ENCODE measurements at places on chromosomes 4 and X.

DNA sequence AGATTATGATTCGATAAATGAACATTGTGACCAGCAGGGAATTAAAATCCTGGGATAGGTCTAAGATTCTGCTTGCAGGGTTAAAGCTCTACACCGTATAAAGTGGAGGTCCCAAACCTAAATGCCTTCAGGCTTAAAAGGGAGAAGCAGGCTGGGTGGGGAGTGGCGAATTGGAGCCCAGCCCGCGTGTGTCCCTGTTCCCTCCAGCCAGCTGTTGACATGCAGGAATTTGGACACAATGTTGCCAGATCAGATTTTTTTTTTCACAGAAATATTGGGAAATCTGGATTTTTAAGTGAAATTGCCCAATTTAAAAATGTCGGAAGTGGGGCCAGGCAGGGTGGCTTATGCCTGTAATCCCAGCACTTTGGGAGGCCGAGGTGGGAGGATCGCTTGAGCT is 60.5 kb downstream of the ELF4 start:
- no peak for DNase-seq

GRCh38 chr4:704971-705277 is 708 bp upstream of the PCGF3 start:
- DNase-seq, result no peak

DNA sequence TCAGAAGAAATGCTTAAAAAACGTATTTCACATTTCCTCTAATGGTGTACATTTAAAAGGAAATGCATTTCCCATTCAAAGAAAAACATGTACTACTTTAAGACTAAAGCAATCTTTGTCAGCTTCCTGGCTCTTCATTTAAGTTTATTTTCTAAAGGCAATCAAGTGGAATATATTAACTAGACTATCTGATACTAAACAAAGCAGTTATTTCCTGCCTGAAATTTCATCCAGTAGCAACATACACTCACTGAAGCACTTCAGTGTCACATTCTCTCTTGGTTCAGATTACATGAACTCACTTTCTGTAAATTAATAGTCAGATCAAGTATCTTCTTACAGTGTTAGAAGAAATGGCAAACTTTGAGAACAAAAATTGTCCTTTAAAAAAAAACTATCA is 42.5 kb downstream of the LRBA start:
- no peak for DNase-seq

GRCh38 chr4:147840838-147841738 is 109.2 kb downstream of the ARHGAP10 start:
- no peak for DNase-seq

DNA sequence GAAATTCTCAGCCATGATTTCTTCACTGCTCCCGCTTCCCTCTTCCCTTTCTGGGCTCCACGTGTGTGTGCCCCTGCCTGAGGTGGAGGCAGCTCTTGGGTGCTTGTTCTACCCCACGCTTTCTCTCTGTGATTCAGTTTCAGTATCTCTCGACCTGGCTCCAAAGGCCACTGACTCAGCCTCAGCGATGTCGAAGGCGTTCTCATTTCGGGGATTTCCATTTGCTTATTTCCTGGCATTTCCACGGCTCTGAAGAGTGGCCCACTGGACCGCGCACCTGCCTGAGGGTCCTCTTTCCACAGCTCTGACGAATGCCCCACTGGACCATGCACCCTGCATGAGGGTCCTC is 52.4 kb downstream of the GAK start:
- DNase-seq, result peak; percentile 56

GRCh38 chr4:56723201-56723605 is 42.1 kb upstream of the HOPX start:
- no peak for DNase-seq

DNA sequence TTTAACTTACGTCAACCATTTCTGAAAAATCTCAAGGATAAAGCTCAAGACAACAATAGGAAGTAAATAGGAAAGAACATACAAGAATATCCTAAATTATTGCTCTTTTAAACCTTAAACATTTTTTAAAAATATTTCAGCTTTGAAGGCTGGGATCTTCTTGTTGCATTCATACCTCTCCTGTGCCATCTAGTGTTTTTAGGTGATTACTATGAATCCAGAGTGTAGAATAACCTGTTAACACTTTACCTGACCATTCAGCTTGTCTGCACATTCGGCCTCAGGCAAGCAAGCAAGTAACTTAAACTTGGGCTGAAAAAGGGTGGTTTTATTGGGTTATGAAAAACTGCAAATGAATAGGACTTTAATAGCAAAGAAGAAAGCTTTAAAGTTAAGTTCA is 507.8 kb upstream of the INTU start:
- DNase-seq, result no peak

GRCh38 chr4:67167849-67168248 is 377.5 kb downstream of the CENPC start:
- DNase-seq, result no peak

- DNase-seq, result no peak
These were observed 16.1 kb upstream of the KLHL2 start for GRCh38 chr4:165191348-165191656.

GRCh38 chr4:105059337-105059736 is 87.3 kb upstream of the TET2 start:
- DNase-seq, result peak; percentile 21

DNA sequence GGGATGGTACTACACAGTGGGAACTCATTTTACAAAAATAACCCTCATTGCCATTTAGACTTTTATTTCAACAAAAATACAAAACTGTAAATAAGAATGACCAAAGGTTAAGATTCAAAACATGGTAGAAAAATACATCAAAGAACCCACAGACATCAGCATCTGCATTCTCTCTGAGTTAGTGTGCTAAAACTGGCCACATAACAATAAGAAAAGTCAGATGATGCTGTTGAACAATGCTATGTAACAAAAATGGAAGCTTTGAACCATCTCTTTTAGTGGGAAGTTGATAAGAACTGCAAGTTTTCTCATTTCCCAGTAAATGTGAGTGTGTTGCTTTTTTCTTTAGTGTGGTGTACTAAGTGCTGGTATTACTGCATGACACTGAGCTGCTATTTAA is 888.4 kb upstream of the EPHA5 start:
- no peak for DNase-seq

GRCh38 chr4:1910643-1911042 is 39.5 kb downstream of the NSD2 start:
- DNase-seq, result peak; percentile 25

GRCh38 chrX:28058901-28059300 is 77.7 kb upstream of the DCAF8L1 start:
- no peak for DNase-seq

DNA sequence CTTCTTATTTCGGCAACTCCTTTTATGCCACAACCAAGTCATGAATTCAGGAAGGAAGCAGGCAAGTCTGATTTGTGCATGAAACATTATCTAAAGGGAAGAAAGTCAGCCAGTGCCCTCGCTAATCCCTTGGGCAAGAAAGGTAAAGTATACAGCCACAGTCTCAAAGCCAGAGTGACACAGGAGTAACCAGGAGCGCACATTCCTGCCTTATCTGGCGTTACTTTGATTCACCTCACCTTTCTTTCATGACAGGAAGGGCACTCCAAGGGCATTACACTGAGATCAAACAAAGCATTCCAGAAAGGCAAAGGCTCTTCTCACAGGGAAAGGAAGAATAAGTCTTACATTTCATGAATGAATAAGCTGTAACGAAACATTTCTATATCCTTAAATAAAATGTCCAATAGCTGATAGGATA is 38.8 kb downstream of the FAT1 start:
- no peak for DNase-seq

DNA sequence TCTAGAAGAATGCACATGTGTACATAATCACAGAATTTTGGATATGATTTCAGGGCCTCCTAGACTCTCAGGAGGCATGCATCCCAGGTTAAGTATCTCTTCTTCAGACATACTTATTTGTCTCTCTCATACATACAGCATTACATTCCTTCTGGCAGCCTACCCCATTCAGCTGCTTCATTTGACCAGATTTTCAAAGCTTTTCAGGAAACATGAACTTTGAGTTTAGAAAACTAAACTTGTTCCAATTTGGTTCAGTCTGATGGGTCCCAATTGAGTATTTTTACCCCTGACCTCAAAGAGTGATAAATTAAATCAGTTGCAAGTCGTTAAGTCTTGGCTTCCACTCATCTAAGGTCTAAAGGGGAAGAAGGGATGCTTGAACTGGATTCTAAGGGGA is 330.9 kb downstream of the ARHGAP24 start:
- no peak for DNase-seq

GRCh38 chr4:137283737-137284136 is 248.6 kb downstream of the PCDH18 start:
- DNase-seq, result no peak

- DNase-seq, result no peak
These were observed 448.9 kb downstream of the FSTL5 start for GRCh38 chr4:161714931-161715330.

- no peak for DNase-seq
These were observed 165.3 kb downstream of the PJA1 start for GRCh38 chrX:68999931-69000330.

DNA sequence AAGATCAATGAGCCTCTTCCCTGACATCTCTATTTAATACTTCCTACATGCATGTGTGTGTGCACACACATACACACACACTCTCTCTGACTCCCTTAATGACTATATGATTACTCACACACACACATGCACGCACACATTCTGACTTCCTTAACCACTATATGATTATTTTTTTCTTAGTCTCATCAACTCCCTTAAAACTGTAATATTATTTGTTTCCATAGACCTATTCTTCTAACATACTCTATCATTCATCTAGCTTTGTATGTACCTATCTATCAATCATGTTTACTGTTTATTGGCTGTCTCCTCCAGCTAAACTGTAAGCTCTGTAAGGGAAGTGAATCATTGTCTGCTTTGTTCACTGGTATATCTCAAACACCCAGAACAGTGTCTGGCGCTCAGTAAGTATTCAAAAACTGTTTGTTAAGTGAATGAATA is 236.6 kb downstream of the RASL11B start:
- DNase-seq, result no peak

DNA sequence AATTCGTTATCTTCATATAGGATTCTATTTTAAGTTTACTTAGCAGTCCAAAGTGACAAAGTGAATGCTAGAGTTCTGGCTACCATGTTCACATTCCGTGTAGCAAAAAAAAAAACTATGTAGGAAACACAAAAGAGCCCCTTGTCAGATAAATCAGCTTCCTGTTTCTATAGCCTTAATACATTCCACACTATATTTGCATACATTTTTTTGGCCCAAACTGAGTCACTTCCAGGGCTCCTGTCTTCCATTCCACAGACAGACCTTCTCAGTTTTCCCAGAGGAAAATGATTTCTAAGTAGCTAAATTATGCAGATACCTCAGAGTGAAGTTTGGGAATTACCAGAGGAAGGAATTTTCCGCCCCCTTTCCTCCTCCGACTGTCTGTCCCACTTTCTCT is 841.9 kb upstream of the HS3ST1 start:
- DNase-seq, result no peak

DNA sequence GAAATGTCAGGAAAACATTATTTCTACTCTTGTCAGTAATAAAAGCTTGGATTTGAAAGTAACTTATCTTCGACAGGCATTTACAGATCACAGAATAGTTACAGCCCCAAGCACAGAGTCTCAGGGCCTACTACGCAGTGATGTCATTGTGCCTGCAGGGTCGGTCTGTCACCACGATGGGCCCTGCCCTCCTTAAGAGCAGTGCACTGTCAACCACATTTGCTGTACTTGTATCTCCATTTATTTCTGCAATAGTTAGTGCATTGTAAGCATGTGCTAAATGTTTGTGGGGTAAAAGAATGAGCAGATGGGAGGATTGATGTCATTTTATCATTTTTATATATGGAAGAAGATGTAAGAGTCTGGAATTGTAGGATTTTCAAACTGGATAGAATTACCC is 13.6 kb upstream of the CCKAR start:
- DNase-seq, result no peak

GRCh38 chr4:10011277-10011676 is 10.0 kb downstream of the SLC2A9 start:
- DNase-seq, result no peak

GRCh38 chrX:154979629-154980028 is 42.9 kb downstream of the F8 start:
- DNase-seq, result no peak

DNA sequence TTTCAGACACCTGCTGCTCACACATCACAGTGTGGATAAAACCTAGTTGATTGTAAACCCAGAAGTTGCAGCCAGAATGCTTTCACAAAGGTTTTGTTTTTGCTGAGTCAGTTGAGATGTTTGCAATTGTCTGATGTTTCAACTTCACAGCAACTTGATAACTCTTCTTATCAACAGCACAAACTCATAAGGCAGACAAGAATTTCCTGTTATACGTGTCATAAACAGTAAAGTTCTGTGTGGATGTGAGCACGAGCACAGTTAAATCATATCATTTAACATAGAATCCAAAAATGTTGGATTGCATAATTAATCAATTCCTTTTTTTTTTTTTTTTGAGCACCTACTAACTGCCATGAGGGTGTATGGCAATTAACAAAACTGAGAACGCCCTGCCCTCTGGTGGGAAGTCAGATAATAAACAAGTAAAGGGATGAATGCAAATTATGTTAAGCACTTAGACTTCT is 512.2 kb downstream of the PDHA2 start:
- DNase-seq, result no peak

GRCh38 chrX:143580266-143580665 is 55.6 kb downstream of the SLITRK4 start:
- no peak for DNase-seq

DNA sequence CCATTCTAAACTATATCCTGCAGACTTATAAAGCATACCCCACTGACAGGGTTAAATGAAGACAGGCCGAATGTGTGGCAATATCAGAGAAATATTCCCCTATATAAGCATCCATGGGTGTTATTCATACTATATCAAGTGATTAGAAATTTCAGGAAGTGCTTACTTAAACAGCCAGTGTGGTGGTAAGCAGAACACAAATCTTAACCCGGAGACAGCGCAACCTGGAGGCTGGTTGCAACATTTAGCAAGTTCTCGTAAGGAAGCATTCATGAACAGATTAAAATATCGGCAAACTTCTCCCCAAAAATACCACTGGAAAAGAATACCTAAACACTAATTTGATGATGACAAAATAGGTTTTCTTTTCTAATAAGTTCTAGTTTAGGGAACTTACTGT is 261.2 kb downstream of the CBLL2 start:
- no peak for DNase-seq

DNA sequence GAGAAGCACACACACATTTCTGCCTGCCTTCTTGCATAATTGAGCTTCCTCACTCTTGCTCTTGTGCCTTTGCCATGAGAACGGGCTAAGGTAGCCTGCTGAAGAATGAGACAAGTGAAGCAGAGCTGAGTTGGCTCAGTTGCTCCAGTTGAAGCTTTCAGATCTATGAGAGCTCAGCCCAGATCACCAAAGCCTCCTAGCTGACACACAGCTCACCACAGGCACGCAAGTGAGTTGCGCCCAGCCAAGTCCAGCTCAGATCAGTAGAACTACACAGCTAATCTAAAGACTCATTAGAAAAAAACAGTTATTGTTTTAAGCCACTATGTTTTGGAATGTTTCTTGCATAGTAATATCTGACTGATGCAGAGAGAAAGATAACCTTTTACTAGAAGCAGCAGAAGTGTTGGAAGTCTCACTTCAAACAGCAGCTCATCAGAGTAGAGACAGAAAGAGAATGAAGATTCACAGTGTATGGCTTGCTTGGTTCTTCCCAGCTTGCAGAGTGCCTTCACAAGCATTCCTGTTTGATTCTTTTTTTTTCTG is 362.4 kb downstream of the MID1IP1 start:
- DNase-seq, result no peak

All from CD4-positive, alpha-beta T cell treated with Interleukin-21 for 1 hour (primary cell).